ENCODE measurements at places on chromosomes 13 and 19. TPM values are rescaled to one million over a fixed set of nuclear protein-coding genes. Genes with fewer than 3 reads are reported as not detected.
A peak's percentile ranks its signal among the peaks of the same experiment; 100 is the strongest.

PALM gene
- total RNA-seq = 24.2 TPM

ZNF540 gene
- 0.75 TPM for total RNA-seq

DNA sequence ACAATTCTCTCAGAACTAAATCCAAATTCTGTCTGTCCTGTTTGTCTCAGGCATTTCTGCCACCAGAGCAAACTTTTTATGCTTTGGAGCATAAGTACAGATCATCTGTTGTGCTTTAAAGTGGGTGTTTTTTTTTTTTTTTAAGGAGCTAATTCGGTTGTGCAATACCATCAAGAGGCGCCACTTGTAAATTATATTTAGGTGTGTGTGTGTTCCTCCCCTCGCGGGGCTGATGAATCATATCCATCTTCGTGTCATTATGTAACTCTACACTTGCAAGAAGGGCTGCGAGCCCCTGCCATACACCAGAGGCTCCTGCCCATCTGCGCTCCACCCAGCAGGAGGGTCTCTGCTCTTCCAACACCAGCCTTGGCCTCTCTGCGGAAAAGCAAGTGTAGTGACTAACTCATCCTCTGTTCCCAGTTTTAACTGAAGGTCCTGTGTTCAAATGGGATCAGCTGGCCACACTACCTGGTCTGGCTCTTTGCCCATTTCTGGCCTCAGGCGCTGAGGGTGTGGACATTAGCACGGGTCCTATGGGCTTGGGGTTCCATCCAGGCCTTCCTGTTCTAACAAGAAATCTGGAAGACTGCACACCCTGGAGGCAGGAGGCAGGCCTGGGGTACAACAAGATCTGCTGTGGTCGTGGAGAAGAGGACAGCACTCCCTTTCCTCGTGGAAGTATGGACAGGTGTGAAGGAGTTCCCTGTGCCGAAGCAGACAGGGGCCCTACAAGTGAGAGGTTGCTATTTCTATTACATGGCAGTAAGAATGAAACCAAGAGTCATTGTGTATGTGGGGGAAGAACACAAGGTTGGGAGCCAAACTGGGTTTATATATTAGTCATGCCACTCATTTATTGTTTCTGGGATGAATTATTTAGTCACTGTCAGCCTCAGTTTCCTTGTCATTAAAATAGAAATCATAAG, 96.1 kb upstream of the MBNL2 start:
- DNase-seq = no peak

- DNase-seq = no peak
Measured at GRCh38 chr13:83065108-83065507, 817.2 kb downstream of the SLITRK1 start.

DNA sequence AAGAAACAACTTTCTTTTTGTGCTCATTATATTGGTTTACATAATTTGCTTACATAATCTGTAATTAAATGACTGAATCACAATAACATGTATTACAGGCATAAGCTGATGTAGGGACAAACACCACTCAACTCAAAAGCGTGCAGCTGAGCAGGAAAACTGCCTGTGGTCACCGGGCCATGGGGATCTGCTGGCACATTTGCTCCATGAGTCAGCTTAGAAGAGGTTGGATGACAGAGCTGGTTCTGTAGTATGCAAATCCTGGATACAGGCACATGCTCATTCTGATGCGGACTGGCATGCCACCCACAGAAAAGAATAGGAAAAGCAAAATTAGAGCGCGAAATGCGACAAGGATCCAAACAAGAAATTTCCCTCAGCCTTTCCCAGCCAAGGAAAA, 128.6 kb downstream of the USP12 start:
- DNase-seq = peak; percentile 64

DNA sequence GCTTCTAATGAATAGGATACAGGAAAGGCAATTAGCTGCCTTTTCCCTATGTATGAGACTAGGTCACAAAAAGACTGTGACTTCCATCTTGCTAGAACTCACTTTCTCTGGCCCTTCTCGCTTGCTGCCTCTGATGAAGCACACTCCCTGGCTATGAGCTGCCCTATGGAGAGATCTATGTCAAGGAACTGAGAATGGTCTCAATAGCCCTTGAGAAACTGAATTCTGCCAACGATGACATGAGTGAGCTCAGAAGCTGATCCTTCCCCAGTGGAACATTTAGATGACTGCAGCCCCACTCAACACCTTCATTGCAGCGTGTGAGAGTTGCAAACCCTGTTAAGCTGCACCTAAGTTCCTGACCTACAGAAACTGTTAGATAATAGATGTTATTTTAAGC, 309.8 kb downstream of the COG6 start:
- DNase-seq = no peak

- no peak for DNase-seq
Measured at GRCh38 chr19:3027981-3028304, 1.1 kb downstream of the TLE2 start.
